Dorsolateral prefrontal cortex (tissue), 122 donors: ENCODE measurements at places on chromosomes 11 and 22.

GRCh38 chr11:20025332-20025840, 134.9 kb downstream of the DBX1 start:
- DNase-seq, result no peak

- no peak for DNase-seq
Measured at GRCh38 chr11:2924821-2925675, 4.2 kb downstream of the PHLDA2 start.

GRCh38 chr11:12777208-12777874, 103.1 kb downstream of the TEAD1 start:
- DNase-seq, result no peak

- no peak for DNase-seq
Measured at GRCh38 chr22:38428714-38429113, 26.3 kb downstream of the KCNJ4 start.

GRCh38 chr22:47193606-47194329, 431.3 kb downstream of the TBC1D22A start:
- no peak for DNase-seq
